ENCODE measurements at places on chromosomes 7 and 10.

GRCh38 chr7:33764752-33765451, 140.4 kb upstream of the BMPER start:
- no peak for DNase-seq

GRCh38 chr10:42937048-42937447, 139.8 kb upstream of the RET start:
- DNase-seq = no peak

- no peak for DNase-seq
Observed at GRCh38 chr7:36726806-36727503, 2.7 kb upstream of the AOAH start.

GRCh38 chr7:100493476-100494264, 9.9 kb downstream of the NYAP1 start:
- DNase-seq = no peak

DNA sequence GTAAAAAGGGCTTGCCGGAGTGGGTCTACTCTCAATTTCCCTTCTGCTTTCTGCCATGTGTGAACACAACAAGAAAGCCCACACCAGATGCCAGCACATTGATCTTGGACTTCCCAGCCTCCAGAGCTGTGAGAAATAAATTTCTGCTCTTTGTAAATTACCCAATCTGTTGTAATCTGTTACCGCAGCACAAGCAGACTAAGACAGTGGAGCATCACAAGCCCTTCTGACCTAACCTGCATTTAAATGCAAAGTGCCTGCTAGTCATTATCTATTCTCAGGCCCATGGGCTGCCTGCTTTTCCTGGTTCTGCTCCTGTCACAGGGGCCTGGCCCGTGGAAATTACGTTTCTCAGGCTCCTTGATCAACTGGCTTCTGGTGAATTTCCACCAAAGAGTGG, 199.3 kb upstream of the AUTS2 start:
- DNase-seq = no peak

- DNase-seq = no peak
Observed at GRCh38 chr7:12422554-12423320, 19.1 kb upstream of the VWDE start.

GRCh38 chr7:18895456-18895855, 222.0 kb downstream of the TWIST1 start:
- DNase-seq = no peak

GRCh38 chr7:25656581-25657026, 428.3 kb upstream of the NPVF start:
- no peak for DNase-seq

DNA sequence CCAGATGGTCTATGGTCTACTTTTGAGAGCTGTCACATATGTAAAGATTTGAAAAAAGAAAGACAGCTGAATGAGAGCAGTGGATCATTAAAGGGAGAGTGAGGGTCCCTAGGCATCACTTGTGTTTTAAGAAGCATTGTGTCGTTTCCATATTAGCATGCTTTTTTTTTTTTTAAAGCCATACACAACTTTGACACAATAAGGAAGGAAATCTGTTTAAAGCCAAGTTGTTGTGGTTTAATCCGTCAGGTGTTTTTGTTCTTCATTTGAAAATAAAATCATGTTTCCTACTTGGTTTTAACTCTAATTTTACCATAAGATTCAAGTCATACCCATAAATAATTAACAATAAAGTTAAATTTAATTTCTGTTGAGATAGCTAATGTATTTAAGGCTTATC, 53.5 kb downstream of the MDFIC start:
- DNase-seq = no peak

DNA sequence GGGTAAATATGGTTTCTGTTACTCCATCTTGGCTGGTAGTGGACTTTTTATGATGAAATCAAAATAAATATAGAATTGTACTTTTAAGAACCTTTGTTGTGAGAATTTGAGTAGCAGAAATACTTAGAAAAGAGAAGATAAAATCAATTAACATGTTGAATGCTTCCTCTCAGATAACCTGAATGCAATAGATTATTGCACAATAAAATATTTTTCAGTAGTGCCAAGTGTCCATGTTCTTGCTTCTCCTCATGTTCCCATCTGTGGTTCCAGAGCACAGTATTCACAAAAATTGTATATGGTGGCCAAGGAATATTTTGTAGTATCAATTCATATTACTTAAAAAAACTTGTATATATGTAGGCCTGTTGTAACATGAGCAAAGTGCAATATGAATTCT, 45.9 kb upstream of the IFRD1 start:
- DNase-seq = no peak

GRCh38 chr10:66259836-66260235, 666.0 kb upstream of the LRRTM3 start:
- DNase-seq = no peak

DNA sequence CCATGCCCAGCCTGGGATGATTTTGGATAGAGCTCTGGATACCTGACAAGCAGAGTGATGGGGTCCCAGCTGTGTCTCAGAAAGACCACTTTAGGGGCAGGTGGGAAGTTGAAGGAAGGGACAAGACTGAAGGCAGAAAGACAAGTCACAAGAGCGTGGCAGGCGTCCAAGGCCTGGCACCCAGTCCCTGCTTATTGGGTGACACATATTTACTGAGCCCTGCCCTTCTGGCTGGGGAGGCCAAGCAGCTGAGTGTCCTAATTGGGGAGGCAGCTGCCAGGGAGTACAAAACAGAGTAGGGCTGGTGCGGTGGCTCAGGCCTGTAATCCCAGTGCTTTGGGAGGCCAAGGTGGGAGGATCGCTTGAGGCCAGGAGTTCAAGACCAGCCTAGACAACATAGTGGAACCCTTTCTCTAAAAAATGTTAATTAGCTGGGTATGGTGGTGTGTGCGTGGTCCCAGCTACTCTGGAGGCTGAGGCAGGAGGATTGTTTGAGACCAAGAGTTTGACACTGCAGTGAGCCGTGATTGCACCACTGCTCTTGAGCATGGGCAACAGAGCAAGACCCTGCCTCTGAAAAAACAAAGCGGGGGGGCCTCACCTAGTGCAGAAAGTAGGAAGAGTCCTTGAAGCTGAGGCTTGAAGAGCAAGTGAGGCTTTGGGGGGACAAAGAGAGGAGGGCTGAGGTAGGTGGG, 53.0 kb upstream of the GTF2I start:
- no peak for DNase-seq

DNA sequence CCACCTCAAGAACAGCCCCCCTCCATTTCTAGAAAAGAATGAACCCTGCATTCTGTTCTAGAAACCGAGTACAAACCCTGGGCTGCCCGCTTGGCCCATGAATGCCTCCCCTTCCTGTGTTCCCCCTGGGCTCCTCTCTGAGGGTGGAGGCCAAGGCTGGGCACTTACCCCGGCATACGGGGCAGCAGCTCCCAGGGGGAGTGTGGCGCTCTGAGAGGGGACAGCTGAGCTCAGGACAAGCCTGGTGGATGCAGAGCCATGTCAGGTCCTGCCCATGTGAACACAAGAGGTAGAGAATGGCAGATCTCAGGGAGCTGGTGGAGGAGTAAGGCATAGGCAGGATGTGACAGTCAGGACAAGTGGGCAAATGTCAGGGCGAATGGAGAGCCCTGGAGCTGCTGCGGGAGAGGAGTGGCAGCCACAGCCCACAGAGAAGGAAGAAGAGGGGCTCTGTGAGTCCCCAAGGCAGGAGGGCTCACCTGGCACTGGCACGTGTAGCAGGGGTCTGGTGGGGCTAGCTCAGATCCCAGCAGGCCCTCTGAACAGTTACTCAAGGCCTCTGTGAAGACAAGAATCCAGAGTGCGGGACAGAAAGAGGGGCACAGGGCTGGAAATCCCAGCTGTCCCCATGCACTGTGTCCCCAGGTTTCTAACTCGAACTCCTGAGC, 18.9 kb downstream of the ATP6V1F start:
- DNase-seq = no peak

- DNase-seq = no peak
Observed at GRCh38 chr7:47741984-47742383, 160.1 kb upstream of the TNS3 start.

DNA sequence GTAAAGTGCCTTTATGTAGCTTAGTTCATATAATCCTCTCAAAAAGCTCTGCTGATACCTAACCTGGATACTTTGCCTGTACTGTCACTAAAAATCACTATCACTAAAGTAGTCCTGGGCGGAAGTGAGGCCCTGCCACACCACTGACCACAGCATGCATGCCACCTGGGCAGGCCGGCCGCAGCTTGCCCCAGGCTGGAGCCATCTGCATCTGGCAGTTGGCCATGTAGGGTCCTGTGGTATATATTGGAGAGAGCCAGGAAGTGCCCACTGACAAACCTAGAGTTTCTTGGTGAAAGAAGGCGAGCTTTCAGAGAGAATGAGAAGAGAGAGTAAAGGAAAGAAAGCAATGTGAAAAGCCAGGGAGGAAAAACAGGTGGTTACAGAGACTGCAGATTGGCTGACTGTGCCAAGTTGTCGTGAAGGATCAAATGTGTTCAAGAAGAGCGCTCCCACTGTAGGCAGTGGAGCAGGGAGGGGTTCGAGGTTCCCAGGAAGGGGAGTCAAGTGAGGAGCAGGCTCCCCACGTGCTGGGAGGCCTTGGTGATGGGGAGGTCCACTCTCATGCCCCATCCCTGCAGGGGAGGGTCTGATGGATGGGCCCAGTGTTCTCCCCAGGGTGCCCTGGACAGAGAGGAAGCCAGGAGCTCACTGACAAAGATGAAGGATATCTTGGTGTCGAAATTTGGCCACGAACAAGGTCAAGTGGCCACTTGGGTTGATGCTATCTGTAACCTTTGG, 13.6 kb downstream of the LOXL4 start:
- no peak for DNase-seq

DNA sequence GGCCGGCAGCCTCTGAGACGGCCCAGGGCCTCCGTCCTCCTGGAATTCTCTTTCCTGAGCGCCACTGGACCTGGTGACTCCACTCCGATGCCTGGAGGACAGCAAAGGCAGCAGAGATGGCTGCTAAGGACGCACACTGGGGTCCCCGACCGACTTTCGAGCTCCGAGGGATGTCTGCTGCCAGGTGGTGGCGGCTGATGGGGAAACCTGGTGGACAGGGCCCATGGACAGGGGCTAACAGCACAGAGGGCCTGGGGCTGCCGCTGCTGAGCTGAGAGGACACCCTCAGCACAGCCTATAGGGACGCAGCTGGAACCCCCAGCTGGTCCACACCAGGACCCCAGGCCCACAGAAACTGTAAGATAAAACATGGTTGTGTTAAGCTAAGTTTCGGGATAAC, 366.3 kb downstream of the DNAJB6 start:
- no peak for DNase-seq

DNA sequence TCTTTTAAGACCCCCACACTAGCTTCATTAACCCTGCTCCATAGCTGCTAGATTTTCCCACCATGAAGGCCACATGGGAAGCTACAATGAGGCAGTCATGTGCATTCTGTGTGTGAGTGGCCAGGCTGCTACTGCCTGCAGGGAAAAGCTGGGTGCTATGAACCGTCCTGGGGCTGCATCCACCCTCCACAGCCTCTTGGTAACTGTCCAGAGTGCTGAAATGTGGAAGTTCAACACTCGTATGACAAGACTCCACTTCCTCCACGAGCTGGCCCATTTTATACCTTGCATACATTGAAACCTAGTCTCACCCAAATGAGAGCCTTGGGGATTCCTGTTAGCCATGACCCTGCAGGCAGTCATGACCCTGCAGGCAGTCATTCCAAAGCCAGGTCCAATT, 59.4 kb downstream of the CUZD1 start:
- DNase-seq = peak; percentile 80

DNA sequence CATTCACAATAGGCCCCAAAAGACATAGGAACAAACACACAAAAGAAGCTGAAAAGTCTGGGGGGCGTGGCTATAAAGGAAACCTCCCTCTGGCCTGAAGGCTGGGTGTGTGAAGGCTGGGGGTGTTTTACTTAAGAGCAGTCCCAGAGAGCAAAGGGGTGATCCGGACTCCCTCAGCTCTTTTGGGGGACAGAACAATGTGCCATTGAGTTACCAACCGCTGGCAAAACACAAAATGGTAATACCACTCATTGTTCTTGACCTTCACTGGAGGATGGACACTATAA, 189.0 kb downstream of the COBL start:
- DNase-seq = no peak

DNA sequence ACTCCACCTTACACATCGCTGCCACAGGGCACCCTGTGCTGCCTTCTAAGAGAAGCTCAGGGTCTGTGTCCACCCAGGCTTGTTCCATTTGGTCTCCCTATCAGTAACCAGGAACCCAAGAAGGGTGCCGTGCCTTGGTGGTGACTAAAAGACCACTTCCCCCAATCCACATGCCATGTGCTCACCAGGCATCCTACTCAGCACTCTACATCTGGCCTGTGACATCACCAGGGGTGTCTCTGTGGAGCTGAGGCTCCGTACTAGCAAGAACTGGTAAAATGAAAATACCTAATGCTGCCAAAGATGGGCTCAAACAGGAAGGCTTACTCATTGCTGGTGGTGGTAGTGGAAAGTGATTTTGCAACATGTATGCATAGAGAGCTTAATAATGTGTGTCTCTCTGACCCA, 19.0 kb upstream of the C10orf71 start:
- DNase-seq = no peak

DNA sequence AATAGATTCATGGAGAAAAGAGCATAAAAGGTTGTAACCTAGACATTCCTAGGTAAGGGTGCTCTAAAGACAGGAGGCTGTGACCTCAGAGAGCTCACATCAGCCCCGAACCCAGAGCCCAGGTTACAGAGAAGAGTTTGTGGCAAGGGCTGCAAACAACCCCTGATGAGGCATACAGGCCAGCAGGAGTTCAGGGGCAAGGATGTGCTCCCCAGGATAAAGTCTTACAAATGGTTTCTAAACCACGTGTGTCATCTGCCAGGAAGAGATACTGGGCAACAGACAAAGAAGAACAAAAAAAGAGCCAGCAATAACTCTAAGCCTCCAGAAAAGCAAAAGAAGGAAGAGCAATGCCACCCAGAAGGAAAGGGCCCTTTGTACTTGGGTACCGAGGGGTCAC, 27.7 kb downstream of the NCAPG2 start:
- DNase-seq = no peak

GRCh38 chr7:78284945-78285344, 486.4 kb downstream of the PHTF2 start:
- no peak for DNase-seq

- DNase-seq = no peak
Observed at GRCh38 chr10:12656518-12657142, 307.3 kb downstream of the CAMK1D start.

- DNase-seq = no peak
Observed at GRCh38 chr7:81990395-81990794, 220.5 kb upstream of the HGF start.

DNA sequence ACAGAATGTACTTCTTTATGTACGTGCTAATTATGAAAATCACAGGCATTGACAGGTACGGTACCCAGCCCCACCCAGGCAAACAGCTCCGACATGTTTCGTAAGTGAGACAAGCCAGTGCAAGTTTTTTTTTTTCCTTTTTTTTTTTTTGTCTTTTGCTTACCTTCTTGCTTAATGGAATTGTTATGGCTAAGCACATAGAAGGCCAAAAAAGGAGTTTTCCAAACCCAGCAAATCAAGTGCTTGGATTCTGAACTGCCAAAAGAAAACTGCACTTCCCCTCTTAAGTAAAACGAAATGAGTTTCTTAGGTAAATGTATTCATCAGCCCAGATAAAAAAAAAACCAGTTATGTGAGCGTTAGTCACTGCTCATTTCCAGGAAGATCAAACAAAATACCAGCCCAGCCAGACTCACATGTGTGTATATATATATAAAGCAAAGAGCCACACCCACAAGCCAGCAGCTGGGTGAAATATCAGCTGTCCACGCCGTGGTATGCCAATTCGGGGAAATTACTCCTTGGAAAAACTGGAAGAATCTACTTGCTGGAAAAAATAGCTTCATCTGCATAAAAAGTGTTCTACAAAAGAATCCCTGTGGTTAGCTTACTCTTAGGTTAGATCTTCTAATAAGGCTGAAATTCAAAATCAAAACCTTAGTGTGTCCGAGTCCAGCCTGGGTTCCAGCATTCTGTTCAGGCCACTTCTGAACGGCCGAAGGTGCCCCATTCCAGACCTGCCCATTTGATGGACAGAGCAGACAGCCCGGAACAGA, 8.0 kb downstream of the KLF6 start:
- DNase-seq = no peak

Data from left kidney (tissue), 8 donors.